Renal cortical epithelial cell (primary cell): ENCODE measurements at places on chromosomes 5 and 9.

DNA sequence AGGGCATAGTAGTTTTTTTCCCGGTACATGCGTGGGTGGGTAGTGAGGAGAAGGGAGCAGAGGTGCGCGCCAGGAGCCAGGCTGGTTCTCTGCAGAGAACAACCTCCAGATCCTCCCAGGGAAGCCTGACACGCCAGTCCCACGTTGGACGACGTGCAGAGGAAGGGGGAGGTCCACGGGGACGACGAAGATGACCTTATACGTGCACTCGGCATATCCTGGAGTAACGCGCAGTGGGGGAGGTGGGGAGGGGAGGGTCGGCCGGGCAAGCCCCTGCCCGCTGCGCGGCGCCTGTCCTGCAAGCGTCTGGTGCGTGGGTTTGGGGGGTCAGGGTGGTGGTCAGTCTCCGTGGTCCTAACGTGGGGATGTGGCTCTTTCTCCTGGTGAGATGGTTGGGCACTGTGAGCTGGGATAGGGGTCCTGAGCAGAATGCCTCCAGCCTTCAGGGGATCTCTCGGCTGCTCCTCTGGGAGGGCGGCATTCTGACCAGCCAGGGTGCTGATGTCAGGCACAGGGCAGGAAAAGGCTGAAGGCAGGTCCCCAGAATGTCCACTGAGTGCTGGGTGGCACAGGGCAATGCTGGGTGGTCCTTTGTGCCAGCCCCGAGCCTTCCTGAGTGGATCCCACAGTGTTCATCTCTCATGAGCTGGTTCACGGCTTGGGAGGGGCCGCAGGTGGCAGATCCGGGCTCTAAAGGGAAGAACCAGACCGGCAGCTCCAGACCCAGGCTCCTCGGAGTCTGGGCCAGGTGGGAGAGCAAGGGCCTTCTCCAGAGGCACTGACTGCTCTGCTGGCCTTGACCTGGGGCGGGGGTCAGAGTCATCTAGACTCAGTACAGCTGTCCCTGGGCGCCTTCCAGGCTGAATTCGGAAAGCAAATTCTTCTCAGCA lies 10.5 kb upstream of the SCGB3A1 start:
- no peak for DNase-seq

DNA sequence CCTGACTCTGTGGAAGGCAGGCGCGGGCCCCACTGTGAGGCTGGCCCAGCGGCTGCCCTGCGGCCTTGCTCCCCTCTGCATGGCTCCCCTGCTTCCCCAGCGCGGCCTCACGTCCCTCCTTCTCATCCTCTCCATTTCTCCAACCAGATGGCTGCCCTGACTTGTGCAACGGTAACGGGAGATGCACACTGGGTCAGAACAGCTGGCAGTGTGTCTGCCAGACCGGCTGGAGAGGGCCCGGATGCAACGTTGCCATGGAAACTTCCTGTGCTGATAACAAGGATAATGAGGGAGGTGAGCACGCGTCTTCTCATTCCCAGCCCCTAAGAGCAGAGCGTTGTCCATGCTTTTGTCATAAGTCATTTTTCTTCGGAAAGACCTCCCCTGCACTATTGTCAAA lies 129.0 kb upstream of the WWC1 start:
- DNase-seq = no peak

DNA sequence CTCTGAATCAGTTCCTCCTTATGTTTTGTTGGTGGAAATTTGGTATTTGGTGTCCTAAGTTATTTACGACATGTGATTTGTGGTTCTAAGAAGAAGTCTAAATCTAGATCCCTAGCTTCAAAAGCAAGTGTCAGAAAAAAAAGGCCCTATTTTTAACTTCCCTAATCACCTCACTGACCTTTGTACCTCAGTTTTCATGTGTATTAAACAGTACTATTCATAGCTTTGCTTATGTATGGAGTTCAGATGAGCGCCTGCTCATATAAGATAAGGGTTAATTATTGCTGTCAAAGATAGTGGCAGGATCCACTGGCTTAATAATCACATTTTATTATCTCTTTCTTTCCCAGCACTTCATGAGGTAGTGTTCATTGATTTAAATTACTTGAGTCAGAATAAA lies 318.2 kb downstream of the PARP8 start:
- DNase-seq = no peak

DNA sequence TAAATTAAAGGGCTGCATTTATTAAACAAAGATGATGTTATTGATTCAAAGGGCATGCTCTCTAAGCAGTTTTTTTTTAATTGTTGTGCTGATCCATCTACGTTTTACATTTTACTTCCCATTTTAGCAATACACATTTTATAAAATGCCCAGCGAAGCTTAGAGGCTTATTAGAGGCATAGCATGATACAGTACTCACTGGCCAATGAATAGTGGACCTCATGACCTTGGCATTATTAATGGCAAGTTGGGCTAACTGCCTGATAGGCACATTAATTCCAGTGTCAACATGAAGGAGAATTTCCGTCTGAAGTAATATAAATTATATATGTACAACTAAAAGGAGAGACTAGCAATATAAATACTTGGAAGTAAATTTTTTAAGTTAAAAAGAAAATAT lies 837.2 kb downstream of the EFNA5 start:
- no peak for DNase-seq

DNA sequence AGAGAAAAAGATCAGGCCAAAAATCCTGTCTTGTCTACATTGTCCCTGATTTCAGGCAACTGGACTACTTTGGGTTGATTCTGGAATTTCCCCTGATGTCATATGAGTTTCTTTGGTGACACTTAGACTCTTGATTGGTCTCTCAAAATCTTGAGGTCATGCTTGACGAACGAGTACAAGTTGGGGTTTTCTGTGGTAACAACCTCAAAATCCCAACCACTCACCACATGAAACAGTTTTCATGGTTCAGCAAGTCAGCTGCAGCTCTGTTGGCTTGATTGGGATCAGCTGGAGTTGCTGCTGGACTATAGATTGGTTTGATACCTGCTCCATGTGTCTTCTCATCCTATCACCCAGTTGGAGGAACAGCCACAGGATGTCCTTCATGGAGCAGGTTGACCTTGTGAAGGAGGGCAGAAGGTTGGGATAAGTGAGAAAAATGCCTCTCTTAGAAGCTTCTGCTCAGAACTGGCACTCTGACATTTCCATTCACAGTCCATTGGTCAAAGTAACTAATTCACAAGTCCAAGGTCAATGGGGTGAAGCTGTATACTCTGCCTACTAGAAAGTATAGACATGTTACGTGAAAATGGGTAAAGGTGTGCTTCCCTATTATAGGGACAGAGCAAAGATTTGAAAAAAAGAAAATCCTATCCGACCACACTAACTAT lies 284.5 kb downstream of the SH3GL2 start:
- peak; percentile 51 for DNase-seq

DNA sequence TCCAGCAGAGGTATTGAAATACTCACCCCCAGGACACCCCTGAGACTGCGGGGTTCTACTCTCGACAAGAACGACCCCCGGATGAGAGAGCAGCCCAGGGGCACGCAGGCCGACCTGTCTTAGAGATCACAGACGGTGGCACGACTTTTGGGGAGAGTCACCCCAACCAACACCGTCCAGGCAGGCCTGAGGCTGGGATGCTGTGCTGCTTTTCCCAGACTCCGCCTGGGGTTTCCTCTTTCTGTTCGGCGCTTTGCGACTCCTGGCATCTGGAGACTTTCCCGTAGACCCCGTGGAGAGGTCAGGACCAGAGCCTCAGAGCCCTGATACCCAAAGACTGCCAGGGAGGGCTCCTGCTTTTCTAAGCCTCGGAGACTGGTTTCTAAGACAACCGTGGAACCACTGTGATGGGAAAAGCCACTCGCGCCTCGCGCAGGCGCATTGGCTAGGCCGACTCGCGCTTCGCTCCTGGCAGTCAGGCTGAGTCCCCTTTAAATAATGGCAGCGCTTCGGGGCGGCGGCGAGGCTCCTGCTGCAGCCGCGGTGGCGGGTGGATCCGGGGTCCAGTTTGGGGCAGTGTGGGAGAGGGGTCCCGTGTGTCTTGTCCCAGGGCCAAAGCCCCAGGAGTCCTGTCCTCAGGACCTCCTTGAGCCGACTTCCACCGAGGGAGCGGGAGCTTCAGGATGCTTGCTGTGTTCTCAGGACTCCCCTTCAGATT lies 484.0 kb downstream of the SPATA31A7 start:
- no peak for DNase-seq

- DNase-seq = no peak
These were observed 385.2 kb upstream of the KLF4 start for GRCh38 chr9:107874591-107875369.

GRCh38 chr9:94950040-94950578 lies 223.6 kb downstream of the AOPEP start:
- DNase-seq = no peak

DNA sequence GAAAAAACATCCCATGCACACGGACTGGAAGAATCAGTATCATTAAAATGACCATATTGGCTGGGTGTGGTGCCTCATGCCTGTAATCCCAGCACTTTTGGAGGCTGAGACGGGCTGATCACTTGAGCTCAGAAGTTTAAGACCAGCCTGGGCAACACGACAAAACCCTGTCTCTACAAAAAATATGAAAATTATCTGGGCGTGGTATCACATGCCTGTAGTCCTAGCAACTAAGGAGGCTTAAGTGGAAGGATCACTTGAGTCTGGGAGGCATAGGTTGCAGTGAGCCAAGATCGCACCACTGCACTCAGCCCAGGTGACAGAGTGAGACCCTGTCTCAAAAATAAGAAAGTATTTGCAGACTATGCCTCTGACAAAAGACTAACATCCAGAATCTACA lies 68.4 kb downstream of the TTC39B start:
- DNase-seq = no peak

DNA sequence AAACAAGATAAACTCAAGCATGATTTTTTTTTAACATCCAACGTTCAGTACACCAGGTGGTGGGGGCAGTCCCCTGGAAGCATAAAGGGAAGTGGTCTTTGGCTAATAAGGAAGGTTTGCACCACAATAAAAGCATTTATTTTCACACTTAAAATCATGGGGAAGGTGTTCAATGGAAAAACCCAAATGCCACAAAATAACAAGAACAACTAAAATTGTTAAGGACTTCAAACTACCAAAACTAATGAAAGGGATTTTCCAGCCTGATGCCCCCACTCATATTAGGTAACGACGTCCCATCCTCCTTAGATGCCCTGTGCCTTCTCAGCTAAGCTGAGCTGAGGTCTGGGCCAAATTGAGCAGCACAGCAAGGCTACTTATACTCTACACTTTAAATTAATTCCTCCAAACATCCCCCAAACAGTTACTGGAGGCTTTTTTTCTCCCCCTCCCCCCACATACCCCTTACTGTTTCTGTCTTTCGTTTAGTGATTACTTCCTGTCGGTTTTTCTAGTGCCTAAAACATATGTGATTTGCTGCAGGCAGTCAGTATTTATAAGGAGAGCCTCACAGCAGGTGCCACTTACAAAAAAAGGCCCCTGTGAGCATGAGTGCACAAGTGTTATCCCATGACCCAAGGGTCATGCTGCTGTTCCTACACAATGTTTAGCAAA lies 259.7 kb upstream of the ZNF608 start:
- no peak for DNase-seq

DNA sequence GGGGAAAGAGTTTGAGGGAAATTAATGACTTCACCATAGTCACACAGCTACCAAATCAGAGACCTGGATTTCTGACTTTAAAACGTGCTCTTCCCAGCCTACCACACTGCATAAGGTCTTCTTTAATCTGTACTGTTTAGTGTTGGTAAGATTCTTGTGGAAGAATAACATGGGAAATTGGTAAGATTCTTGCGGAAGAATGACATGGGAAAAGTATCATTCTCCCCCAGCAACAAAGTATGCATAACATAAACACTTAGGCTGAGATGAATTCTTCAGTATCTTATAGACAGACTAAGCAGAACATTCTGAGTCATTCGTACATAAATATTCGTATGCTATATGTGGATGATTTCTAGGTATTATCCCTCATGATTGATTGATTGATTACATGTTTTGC lies 170.4 kb downstream of the FOCAD start:
- no peak for DNase-seq

DNA sequence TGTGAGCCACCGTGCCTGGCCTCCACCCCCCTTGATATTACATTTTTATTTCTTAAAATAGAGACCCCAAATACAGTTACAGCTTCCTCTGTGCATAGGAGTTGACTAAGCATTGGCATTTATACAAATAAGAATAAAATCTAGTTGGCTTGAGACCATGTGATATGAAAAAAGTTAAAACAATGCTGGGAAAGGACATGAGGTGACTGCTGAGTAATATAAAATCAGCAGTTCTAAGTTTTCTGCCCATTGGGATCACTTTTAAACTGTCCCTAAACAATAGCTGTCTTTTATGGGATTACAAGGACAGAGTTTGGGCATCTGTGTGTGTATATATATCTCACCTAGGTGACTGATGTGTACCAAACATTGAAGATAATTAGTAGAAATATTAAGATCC lies 96.6 kb downstream of the UBE2R2 start:
- DNase-seq = no peak

DNA sequence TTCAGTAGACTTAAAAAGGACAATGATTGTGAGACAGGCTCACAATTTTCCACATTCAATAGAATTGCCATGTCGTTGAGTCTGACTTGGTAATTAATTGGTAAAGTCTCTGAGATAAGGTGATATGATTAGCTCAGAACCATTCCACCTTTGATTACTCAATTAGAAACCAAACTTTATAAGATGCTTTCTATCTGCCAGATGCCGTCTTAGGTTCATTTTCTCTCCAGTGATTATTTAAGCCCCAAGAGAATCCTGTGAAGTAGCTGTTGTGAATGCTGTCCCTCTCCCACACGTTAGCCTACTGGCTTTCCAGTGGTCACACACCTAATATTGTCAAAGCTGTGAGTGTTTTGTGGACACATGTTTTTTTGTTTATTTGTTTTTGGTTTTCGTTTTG lies 528.9 kb upstream of the ZNF462 start:
- DNase-seq = no peak

GRCh38 chr9:72254901-72255545 lies 105.8 kb downstream of the GDA start:
- no peak for DNase-seq

DNA sequence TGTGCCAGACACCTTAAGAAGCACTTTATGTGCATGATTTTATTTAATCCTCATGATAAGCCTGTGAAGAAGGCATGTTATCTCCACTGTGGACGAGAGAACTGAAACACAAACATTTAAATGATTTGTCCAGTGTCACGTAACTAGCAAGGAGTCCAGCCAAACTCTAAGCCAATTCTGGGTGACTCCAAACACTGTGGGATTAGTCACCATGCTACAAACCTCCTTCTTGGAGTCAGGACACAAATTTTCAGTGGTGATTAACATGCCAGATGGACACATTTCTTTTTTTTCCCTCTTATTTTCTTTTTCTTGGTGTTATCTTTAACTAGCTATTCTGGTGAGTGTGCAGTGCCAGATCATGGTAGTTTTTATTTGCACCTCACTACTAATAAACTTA lies 316.8 kb downstream of the NDUFS4 start:
- DNase-seq = peak; percentile 7

DNA sequence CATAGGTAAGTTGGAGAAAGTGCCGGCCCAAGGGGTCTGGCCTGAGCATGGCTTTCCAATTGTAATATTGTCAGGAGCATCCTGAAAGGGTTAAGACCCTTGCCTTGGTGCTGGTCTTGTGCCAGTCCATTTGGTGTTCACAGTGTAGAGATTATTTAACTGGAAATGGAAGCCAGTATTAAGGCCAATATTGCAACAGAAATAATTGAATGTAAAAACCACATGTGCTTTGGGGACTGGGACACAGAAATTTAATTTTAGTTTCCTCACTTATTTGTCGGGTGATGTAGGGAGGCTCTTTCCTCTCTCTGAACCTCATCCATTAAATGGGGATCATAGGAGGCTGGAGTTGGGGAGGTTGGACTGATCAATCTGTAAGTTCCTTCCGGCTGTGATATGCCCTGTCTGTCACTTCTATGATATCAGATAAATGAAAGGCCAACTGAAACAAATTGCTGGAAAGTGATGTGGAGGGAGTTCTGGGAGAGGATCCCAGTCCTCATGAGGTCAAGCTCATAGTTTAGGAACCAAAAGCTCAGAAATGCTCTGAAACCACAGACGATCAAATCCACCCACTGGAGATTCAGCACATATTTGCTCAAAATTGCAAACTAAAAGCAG lies 54.8 kb upstream of the COL15A1 start:
- no peak for DNase-seq
